SK-N-DZ (cell line): ENCODE measurements at places on chromosomes 7 and 10.

- no peak for DNase-seq
These were observed 9.8 kb downstream of the TMEM209 start for GRCh38 chr7:130195396-130195795.

DNA sequence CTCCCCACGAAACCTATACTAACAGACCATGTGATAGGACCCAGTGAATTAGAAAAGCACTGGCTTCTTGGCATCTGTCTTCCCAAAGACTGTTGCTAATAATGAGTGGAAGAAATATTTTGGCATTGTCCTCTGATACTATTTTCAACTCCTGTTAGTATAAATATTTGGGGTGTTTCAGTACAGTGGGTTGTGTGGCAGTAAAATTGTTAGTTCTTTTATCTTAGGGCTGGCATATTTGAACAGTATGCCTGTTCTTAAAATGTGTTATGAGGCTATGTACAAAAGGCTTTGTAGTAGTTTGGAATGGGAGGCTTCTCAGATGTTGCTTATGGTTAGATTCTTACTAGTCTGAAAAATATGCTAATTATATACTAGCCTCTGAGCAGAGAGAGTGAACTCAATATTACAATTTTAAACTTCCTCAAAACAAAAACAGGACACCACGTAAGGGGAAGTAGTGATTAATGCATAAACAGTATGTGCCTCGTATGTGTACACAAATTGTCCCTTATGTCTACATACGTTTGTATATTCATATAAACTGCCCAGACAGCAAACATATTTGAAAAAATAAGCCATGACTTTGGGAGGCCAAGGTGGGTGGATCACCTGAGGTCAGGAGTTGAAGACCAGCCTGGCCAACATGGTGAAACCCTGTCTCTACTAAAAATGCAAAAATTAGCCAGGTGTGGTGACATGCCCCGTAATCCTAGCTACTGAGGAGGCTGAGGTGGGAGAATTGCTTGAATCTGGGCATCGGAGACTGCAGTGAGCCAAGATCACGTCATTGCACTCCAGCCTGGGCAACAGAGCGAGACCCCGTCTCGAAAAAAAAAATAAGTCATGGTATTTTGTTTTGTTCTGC lies 115.4 kb downstream of the ARID5B start:
- no peak for DNase-seq

- DNase-seq, result no peak
These were observed 53.7 kb upstream of the LBX1 start for GRCh38 chr10:101282947-101283346.

DNA sequence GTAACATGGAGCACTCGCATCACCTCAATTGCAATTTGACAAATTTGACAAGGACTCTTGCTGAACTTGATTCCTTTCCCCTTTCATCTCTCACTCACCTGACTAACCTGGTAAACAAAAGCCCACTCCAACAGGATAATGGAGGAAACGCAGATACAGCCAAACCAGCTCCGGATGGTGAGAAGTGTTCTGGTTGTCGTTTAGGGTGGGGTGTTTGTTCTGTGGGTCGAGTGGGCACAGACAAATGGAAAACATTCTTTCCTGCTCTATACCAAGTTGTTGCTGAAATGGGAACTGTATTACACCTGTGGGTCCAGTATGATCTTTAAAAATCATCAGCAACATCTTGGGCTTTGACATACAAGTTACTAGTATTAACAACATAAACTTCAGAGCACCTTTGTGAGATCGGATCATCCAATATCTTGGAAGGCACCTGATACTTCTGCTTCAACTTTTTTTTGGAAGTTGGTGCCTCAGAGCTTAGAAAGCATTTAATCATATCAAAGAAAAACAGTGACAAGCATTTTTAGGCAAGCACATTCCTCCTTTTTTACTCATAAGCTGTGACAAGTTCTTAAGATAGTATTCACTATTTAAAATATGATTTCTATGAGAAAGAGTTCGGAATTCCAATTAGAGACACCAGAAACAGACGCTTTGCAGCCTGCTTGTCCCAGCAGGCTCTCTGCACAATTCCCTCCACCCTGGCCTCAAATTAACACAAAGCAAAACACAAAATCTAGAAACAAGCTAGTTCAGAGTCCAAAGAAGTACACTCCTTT lies 58.1 kb downstream of the CCDC186 start:
- no peak for DNase-seq

GRCh38 chr10:131786756-131787605 lies 113.8 kb upstream of the PPP2R2D start:
- DNase-seq, result peak; percentile 8

DNA sequence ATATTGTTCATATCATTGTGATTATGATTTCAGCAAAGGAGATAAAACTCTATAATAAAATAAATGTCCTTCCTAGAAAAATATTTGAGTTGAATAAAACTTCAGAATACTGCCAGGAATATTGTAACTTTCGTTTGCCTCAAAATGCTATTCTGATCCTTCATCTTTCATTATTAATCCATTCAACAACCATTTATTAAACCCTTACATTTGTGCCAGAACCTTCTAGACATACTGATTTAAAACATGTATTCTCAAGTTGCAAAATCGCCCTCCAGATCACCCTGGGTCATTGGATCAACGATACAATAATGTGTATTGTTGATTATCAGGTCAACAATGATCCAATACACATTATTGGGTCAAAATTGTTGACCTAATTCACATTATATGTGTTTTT lies 759.8 kb downstream of the CNTNAP2 start:
- DNase-seq, result no peak

GRCh38 chr7:74283858-74284447 lies 5.3 kb upstream of the CLIP2 start:
- no peak for DNase-seq

GRCh38 chr7:32256811-32257210 lies 186.6 kb upstream of the PDE1C start:
- DNase-seq, result no peak

DNA sequence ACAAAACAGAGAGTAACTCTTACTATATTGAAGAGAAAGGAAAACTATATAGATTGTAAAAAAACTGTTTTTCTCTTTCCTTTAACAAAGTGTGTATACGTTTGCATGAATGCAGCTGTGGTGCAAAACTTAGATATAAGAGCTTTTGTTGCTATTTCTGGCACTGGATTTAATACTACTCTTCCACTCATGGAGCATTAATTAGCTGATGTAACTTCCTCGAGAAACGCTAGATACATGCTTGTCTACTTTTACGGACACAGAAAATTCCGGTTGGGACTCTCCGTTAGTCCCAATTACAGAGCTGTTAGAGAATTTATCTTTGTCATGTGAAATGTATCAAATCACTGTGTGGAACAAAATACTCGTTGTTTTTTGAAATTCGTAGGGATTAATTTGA lies 135.5 kb downstream of the ZNF22 start:
- DNase-seq, result no peak

- peak; percentile 23 for DNase-seq
These were observed 592.5 kb downstream of the ARL4A start for GRCh38 chr7:13279854-13280435.

GRCh38 chr10:91006752-91007346 lies 86.0 kb upstream of the ANKRD1 start:
- DNase-seq, result no peak
